Erythroblast (primary cell): ENCODE measurements at places on chromosomes 2 and 18.

DNA sequence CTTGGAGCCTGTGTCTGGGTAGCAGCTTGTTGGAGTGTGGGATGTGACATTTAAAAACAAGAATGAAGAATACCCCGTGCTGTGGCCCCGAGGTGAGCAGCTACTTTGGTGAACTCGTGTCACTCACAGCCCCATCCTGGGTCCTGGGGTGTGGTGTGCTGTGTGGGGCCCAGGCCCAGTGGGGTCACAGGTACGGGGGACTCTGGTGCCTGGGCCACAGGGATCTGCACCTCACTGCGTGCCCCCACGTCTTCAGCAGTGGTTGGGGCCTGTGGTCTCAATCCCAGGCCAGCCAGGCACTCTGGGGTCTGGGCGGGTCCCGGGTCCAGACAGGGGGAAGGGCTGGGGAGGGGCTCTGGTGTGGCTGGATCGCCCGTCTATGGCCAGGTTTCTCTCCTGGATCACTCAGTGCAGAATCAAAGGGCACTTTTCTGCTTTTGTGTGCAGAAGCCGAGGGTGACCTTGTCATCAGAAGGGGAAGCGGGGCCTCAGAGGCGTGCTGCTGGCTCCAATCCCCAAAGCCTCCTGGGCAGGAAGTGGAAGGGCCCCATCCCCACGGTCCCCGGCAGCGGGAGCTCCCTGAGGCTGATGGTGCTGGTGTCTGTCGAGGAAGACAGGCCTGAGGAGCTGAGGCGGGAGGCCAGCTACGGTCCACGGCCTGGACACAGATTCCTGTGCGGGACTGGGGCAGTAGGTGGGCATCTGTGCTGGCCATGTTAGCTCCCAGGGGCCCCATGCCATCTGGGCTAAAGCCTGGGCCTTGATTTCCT lies 1.4 kb downstream of the GPR35 start:
- no peak for DNase-seq

GRCh38 chr2:43576981-43577892 lies 18.6 kb downstream of the THADA start:
- peak; percentile 76 for DNase-seq

DNA sequence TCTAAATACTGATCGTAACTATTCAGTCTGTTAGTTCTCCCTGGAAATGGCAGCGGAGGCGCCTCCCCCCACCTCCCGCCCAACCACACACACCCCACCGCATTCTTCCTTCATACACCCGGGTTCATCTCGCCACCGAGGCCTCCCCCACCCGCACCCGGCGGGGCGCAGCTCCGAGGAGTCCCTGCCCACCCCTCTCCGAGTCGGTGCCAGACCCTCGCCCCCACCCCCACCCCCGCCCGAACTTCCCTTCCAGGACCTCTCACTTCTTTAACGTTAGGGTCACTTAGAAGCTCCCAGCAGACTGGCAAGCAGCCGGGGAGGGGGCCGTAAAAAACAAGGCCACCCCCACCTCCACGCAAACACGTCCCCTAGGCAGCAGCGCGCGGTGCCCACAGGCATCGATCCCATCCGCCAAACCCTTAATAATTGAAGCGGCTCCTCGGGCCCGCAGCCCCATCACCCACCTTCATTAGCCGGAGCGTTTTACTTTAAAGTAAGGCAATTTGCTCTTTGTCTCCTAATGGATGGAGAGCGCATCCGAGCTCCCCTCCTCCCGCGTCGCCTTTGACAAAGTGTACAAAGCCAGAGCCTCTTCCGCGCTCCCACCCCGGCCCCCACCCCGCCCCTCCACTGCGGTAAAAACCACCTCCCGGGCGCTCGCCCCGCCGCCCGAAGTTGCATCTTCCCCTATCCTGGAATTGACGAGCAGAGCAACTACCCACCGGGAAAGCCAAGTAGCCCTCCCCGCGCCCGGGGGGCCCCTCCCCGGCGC lies 624 bp downstream of the ZNF516 start:
- peak; percentile 76 for DNase-seq

GRCh38 chr18:3048121-3048520 lies 35.2 kb upstream of the LPIN2 start:
- no peak for DNase-seq

- peak; percentile 44 for DNase-seq
Observed at GRCh38 chr2:190578158-190579057, 43.9 kb upstream of the NEMP2 start.

DNA sequence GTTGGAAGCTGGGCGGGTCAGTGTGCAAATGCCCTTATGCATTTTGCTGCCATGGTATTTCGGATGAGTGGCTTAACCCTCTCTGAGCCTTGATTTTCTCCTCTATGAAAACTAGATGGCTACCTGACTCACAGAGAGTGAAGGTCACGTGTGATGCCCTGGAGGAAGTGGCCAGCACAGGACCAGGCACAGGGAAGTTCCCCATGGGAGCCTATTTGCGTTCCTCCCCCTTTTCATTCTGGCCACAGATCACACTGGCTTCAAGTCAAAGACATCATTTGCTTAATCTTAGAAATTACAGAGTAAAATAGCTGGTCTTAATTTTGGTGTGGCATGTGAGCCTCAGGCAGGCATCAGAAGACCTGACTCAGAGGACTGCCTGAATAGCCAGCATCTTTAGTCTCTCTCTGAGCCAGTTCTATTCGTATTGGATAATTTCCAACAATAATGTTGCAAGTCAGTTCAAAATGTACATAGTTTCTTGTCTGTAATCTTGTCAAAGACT lies 57.6 kb upstream of the CD302 start:
- no peak for DNase-seq

GRCh38 chr2:170243118-170243837 lies 65.3 kb downstream of the MYO3B start:
- peak; percentile 77 for DNase-seq

GRCh38 chr2:216082117-216082711 lies 495 bp downstream of the TMEM169 start:
- DNase-seq = no peak

DNA sequence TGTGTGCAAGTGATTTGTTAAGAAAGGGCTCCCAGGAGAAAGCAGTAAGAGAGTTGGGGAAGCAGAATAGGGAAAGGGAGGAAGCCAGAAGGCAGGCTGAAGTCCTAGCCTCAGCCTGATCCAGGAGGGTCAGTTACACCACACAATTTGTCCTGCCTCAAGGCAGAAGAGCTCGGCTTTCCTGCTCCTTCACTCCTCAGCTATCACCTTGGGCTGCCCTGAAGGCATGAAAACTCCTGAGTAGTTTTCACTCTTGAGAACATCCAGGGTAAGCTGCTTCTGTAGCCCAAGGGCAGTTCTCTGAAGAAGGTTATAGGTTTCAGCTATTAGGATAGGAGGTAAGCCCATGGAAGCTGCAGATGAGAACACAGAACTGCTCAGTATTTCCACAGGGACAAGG lies 47.4 kb upstream of the ANKRD44 start:
- no peak for DNase-seq

- no peak for DNase-seq
Observed at GRCh38 chr18:44290366-44290977, 390.2 kb upstream of the SETBP1 start.

DNA sequence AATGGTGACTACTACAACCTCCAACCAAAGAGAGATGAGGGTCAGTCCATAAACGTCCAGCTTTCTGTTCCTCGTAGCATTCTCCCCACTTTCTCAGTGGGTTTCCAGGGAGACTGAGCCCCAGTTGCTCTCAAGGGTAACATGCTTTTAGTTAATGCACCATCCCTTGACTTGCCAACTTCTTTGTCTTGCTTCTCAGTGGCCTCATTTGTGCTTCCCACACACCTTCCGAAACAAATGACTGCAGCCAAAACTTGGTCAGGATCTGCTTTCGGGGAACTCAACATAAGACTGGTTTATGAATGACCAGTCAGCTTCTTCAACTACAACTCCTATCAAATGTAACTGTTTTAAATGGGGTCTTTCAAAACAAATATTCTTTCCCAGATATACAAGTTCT lies 94.1 kb downstream of the COL6A3 start:
- DNase-seq = no peak

DNA sequence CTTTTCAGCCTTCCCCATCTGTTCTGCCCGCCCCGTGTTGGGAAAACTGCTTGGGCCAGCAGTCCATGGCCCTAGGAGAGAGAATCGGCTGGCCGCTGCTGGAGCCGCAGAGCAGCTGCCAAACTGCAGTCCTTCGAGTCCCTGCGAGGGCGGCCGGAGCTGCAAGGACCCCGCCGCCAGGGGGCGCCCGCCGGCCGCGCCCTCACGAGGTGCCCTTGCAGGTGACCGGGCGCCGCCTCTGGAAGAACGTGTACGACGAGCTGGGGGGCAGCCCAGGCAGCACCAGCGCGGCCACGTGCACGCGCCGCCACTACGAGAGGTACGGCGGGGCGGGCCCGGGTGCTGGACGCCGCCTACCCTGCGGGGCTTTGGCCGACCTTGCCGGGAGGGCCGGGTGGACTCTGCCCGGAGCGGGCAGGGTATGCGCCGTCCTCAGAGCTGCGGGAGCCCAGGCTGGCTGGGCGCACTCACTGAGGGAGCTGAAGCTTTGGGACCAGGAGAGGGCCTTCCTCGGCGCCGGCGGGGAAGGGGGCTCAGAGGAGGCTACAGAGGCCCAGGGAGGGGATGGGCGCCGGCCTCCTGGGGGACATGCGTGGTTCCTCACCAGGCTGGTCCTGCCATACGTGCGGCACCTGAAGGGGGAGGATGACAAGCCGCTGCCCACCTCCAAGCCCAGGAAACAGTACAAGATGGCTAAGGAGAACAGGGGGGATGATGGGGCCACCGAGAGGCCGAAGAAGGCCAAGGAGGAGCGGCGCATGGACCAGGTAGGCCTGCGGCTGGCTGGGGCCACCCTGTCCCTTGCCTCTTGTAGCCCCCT lies 13.6 kb downstream of the ARID5A start:
- DNase-seq = peak; percentile 52

GRCh38 chr2:185240796-185241195 lies 497.8 kb upstream of the FSIP2 start:
- DNase-seq = no peak

- DNase-seq = no peak
Observed at GRCh38 chr2:121486191-121486790, 44.4 kb upstream of the RNU4ATAC start.

DNA sequence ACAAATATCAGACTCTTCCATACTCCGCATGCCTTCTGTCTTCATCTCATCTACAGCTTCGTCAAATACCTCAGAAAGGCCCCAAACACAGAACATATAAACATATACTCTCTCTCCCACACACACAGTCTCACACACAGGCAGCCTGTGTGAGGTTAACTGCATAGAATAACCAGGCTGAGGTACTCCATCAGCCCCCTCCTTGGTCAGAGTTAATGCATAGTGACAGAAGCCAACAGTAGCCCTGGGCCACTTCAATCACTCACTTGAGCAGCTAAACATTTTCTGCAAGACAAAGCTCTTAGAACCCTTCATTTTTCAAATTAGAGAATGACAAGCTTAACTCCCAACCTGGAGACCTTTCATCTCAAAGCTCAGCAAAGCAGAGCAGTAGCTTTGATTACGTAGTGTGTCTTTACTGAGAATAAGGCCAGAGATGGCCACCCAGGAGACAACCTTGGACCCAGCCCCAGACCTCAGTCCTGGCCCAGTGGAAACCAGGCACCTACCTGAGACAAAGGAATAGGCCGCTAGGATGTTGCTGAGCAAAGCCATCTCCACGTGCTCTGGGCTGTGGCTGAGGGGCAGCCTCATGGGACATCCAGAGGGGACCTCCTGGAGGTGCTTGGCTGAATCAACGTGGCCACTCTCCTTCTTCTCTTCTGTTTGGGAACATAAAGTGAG lies 43.0 kb downstream of the EVA1A start:
- no peak for DNase-seq

DNA sequence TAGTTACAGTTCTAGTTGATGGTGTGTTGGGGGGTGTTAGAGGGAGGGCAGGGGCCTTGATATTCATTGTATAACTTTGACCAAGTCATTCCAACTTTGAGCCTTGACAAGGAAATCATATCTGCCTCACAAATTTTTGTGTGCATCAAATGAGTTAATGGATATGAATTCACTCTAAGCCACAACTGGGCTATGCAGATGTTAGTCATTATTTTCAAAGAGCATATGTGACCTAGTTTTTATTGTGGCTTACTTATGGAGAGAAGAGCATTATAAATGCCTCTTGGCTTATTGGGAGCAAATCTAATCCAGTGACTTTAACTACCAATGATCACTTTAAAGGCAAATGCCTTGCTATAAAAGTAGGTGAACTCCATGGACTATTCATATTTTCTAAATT lies 250.2 kb downstream of the LPIN1 start:
- no peak for DNase-seq

- DNase-seq = no peak
Observed at GRCh38 chr2:11898576-11898975, 152.1 kb downstream of the LPIN1 start.

GRCh38 chr2:144475044-144475443 lies 44.9 kb downstream of the ZEB2 start:
- no peak for DNase-seq

DNA sequence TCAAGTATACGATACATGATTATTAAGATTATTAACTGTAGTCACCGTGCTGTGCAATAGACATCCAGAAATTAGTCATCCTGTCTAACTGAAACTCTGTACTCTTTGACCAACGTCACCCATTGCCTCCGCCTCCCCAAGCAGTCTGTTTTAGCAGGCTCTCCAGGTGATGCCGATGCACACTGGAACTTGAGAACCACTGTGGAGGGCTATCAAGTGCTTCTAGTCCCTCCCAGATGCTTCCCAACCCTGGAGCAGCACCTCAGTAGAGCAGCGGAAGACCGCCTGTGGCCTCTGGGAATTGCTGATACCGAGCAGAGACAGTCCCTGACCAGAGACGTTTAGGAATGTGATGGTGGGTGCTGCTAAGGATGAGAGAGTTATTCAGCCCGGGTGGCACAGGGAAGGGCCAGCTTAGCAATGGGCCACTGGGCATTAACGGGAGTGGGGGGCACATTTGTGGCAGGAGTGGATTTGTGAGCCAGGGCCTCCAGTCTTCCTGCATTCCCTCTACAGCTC lies 50.7 kb downstream of the LIPG start:
- no peak for DNase-seq

- DNase-seq = peak; percentile 24
Observed at GRCh38 chr2:86584151-86584913, 21.1 kb upstream of the CHMP3 start.

GRCh38 chr2:173414823-173415322 lies 60.2 kb downstream of the CDCA7 start:
- DNase-seq = no peak

DNA sequence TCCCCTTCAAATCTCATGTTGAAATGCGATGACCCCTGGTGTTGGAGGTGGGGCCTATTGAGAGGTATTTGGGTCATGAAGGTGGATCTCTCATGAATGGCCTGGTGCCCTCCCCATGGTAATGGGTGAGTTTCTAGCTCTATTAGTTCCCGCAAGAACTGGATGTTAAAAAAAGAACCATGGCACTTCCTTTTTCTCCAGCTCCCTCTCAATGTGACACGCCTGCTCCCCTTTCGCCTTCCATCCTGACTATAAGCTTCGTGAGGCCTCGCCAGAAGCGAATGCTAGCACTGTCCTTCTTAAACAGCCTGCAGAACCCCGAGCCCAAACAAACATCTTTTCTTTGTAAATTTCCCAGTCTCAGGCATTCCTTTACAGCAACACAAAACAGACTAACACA lies 303.2 kb upstream of the REV1 start:
- no peak for DNase-seq

- DNase-seq = no peak
Observed at GRCh38 chr2:71889759-71890684, 257.6 kb downstream of the CYP26B1 start.
